HT-29 (cell line): ENCODE measurements at places on chromosomes 16 and 17.
A peak's percentile ranks its signal among the peaks of the same experiment; 100 is the strongest.

GRCh38 chr17:28702752-28703150 lies 8.9 kb downstream of the PROCA1 start:
- no peak for DNase-seq

DNA sequence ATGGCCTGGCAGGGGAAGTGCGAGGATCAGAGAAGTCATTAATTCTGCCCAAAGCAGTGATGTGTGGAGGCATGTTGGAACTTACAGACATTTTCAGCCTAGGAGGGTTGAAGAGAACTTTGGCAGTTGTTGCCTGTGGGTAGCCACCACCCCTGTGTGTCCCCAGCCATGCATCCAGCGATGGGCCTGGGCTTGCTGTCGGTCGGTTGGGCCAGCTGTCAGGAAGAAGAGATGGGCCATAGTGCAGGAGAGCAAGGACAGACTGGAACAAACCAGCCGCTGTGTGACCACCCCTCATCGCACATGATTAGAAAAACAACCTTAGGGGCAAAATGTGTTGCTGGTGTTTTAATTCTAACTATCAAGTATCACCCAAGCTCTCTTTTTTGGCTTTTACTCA lies 173.7 kb downstream of the CNTNAP4 start:
- no peak for DNase-seq

- peak; percentile 62 for DNase-seq
These were observed 20.2 kb downstream of the KNOP1 start for GRCh38 chr16:19697756-19698318.

GRCh38 chr16:11708421-11708820 lies 34.2 kb downstream of the TXNDC11 start:
- DNase-seq = no peak

DNA sequence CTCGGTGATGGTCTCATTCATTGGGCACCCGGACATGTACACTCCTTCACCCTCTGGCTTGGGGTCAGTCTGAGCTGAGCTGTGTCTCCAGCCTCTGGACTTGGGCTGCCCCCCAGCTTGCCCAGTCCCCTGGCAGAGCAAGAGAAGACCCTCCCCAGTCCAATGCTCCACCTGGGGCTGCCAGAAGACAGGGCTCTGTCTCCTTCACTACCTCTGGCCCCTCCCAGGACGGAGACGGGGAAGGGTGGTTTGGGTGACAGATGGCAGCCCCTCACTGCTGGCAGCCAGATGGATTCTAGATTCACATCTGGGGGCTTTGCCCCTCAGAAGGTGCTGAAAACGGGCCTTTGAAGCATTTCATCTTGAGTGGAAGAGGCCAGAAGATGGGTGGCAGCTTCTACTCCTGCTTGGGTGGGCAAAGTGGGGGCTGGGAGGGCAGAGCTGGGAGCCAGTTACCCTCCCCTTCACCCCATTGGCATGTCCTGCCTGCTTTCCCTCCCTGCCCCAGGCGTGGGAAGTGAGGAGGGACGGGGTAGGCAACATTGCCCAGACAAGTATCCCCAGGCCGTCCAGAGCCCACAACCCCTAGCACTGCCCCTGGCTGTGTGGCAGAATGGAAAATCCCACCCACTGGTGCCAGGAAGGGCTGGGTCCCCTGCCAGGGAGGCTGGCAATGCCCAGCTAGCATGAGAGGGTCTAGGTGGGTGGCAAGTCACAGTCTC lies 13.9 kb downstream of the NGFR start:
- no peak for DNase-seq

- DNase-seq = no peak
These were observed 10.8 kb downstream of the GSG1L2 start for GRCh38 chr17:9811086-9811485.

GRCh38 chr16:1258906-1259759 lies 3.3 kb downstream of the TPSD1 start:
- DNase-seq = no peak

DNA sequence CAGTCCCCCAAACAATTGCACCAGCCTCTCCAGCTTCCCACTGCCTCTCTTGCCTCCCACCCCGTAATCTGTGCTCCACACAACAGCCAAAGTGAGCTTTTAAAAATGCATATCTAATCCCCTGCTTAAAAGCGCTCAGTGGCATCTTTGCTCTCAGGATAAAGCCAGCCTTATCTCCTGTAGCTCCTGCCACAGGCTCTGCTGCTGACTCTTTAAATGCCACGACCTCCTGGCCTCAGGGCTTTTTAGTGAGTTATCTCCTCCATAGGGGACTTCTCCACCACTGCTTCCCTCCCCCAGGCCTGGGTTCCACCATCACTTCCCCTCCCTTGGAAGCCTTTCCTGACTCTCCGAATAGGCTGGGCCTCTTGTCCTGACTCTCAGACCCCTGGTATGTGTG lies 98.6 kb downstream of the GNAO1 start:
- no peak for DNase-seq
